Ovary (tissue), 10 donors: ENCODE measurements at places on chromosomes 4 and X. TPM values are rescaled to one million over a fixed set of nuclear protein-coding genes. Genes with fewer than 3 reads are reported as not detected.

- H3K36me3 ChIP-seq: no peaks in the 10 kb centered on the region
- DNase-seq: no peak
- no peak overlapping the region for H3K4me3 ChIP-seq
These were observed 4.9 kb downstream of the CDKN2AIP start for GRCh38 chr4:183449193-183449882.

- no peaks in the 10 kb centered on the region for H3K27me3 ChIP-seq
- H3K27ac ChIP-seq: no peak overlapping the region
- H3K4me1 ChIP-seq: no peaks in the 10 kb centered on the region
- no peaks in the 10 kb centered on the region for H3K36me3 ChIP-seq
- no peak overlapping the region for H3K4me3 ChIP-seq
These were observed 15.8 kb downstream of the TMEM31 start for GRCh38 chrX:103726477-103726876.

GRCh38 chrX:38106991-38107655 lies 100.8 kb downstream of the SYTL5 start:
- no peak for DNase-seq
- H3K36me3 ChIP-seq: no peaks in the 10 kb centered on the region
- no peak overlapping the region for H3K27ac ChIP-seq
- H3K4me3 ChIP-seq: no peak overlapping the region
- H3K4me1 ChIP-seq: no peaks in the 10 kb centered on the region

GRCh38 chr4:45331802-45332201 lies 605.4 kb upstream of the GNPDA2 start:
- no peaks in the 10 kb centered on the region for H3K36me3 ChIP-seq
- DNase-seq: no peak
- H3K27me3 ChIP-seq: no peaks in the 10 kb centered on the region
- H3K27ac ChIP-seq: no peak overlapping the region

DNA sequence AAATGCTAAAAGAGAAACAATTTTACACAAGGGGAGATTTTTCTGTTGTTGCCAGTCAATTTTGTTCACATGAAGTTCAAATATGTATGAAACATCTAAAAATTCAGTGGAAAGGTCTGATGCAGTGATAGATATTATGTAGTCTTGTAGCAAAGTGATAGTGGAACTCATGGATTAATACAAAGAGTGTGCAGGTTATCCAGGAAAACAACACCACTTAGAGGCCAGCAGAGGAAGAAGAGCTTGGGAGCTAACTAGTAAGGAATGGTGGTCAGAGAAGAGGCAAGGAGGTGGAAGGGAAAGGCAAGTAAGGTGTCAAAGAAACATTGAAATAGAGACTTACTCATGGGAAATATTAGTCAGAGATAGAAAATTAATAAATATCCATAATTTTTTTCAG lies 395.6 kb downstream of the MAPK10 start:
- no peak for DNase-seq
- H3K4me3 ChIP-seq: no peak overlapping the region
- no peaks in the 10 kb centered on the region for H3K4me1 ChIP-seq
- H3K27me3 ChIP-seq: no peaks in the 10 kb centered on the region
- H3K27ac ChIP-seq: no peak overlapping the region
- no peaks in the 10 kb centered on the region for H3K36me3 ChIP-seq

- no peaks in the 10 kb centered on the region for H3K27me3 ChIP-seq
- H3K36me3 ChIP-seq: no peaks in the 10 kb centered on the region
- H3K4me3 ChIP-seq: no peak overlapping the region
- DNase-seq: no peak
These were observed 590.7 kb upstream of the PITX2 start for GRCh38 chr4:111213531-111213930.

DNA sequence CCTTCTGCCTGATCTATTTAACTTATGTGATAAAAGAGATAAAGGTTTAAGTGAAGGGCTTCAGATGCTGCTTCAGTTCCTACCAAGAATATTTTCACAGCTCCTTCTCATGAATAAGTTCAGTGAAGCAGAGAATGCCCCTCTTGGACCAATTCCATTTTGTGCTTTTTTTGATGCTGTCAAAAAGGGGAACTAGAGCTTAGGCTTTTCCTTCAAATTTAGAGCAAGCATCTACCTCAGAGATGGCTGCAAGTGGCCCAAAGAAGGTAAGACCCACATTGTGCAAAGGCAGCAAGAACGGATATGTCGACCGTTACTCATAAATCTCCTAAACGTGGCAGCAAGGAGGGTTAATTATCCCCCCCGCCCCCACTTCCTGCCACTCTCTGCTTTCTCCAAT lies 4.5 kb downstream of the CHRDL1 start:
- no peak overlapping the region for H3K4me3 ChIP-seq
- no peaks in the 10 kb centered on the region for H3K36me3 ChIP-seq
- no peaks in the 10 kb centered on the region for H3K4me1 ChIP-seq
- H3K27me3 ChIP-seq: no peaks in the 10 kb centered on the region

DNA sequence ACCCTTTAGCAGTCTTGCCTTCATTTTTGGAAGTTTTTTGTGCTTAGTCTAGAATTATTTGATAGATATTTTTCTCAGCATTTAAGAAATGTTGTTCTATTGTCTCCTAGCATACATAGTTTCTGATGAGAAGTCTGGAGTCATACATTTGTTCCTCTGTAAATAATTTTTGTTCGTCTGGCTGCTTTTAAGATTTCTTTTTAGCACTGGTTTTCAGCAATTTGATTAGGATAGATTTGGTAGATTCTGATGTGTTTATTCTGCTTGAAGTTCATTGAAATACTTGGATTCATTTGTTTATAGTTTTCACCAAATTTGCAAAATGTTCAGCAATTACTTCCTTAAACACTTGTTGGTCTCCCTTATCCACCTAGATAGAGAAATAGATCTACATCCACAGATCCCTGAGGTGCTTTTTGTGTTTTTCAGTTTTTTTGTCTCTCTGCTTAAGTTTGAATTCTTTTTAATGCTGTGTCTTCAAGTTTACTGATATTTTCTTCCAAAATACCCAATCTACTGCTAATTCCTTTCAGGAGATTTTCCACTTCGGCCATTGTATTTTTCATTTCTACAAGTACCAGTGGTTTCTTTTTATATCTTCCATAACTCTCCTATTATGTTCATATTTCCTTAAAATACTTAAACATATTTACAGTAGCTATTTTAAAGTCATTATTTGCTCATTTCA lies 64.9 kb downstream of the ABLIM2 start:
- no peak for DNase-seq
- H3K4me1 ChIP-seq: no peaks in the 10 kb centered on the region
- H3K27me3 ChIP-seq: no peaks in the 10 kb centered on the region

GRCh38 chr4:68691186-68691585 lies 20.7 kb upstream of the UGT2B15 start:
- no peaks in the 10 kb centered on the region for H3K27me3 ChIP-seq
- no peaks in the 10 kb centered on the region for H3K36me3 ChIP-seq
- no peak overlapping the region for H3K4me3 ChIP-seq
- DNase-seq: no peak
- H3K4me1 ChIP-seq: no peaks in the 10 kb centered on the region
- no peak overlapping the region for H3K27ac ChIP-seq

DNA sequence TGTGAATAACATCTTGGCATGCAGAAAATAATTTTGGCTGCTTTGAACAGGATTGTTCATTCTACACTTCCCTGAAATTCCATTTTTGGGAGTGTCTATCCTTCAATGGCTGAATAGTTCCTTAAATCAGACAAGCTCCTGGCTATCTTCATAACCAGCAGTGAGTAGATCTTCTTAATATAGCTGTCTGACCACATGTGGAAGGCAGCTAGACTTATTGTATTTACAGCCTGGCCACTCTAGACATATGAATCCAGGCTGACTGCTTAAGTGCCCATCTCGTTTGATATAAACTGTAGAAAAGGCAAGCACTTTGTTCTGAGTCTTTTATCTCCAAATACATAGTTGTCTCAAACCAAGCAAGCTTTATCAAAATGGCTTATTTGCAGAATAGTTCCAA lies 40.0 kb downstream of the PWWP3B start:
- H3K27me3 ChIP-seq: no peaks in the 10 kb centered on the region
- no peaks in the 10 kb centered on the region for H3K4me1 ChIP-seq
- no peaks in the 10 kb centered on the region for H3K36me3 ChIP-seq
- no peak overlapping the region for H3K4me3 ChIP-seq

GRCh38 chr4:41185614-41186592 lies 28.4 kb downstream of the APBB2 start:
- no peaks in the 10 kb centered on the region for H3K27me3 ChIP-seq
- DNase-seq: no peak
- no peaks in the 10 kb centered on the region for H3K36me3 ChIP-seq
- H3K4me1 ChIP-seq: peaks cover 2% of the 10 kb centered on the region
- no peak overlapping the region for H3K4me3 ChIP-seq

- peaks cover 5% of the 10 kb centered on the region for H3K4me1 ChIP-seq
- no peak overlapping the region for H3K27ac ChIP-seq
- H3K4me3 ChIP-seq: peak overlapping the region; percentile 62
- H3K36me3 ChIP-seq: no peaks in the 10 kb centered on the region
- no peak for DNase-seq
These were observed 774 bp downstream of the ZCCHC4 start for GRCh38 chr4:25313201-25313895.

GRCh38 chr4:83114576-83114975 lies at the start of gene PLAC8:
Gene PLAC8 (minus strand): TSS chr4:83114729. CDS start chr4:83107921, 6,808 bp downstream.
- no peak for DNase-seq
- no peaks in the 10 kb centered on the region for H3K36me3 ChIP-seq
- H3K27me3 ChIP-seq: no peaks in the 10 kb centered on the region
- no peak within 1 kb of the TSS for H3K4me3 ChIP-seq

DNA sequence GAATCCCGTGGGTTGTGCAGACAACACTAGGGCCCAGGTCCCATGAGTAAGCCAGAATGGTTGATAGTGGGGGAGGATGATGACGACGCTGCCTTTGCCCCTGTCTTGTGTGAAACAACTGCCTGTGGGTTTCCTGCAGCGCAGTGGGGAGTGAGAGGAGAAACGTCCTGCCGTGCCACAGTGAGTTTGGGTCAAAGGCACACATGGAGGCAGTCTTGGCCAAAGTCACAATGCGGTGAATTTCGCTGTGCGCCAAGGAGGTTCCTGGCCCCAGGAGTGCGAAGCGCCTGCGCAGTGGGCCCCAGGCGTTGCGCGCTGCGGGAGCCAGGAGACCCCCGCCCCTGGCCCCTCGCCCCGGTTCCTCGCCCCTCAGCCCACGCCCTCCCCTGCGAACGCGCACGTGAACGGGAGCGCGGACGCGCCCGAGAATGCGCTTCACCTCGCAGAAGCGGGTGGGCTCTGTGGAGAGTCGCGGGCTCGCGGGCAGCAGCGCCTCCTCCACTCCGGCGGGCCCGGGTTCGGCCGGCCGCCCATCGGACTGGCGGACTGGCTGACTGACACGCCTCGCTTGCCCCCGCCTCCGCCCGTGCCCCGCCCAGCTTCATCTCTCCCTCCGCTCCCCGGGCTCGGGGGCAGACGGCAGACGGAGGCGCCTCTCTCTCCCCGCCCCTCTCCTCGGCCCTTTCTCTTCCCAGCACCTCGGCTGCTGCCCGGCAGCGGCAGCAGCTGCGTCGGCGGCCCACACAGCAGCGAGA lies at the start of gene NUDT10:
Gene NUDT10, plus strand, starts transcription at position 635 of the 755 bp plus-strand sequence. CDS start 144 bp downstream, outside the sequence.
- peak within 1 kb of the TSS; percentile 37 for H3K4me3 ChIP-seq
- no peaks in the 10 kb centered on the region for H3K4me1 ChIP-seq
- H3K27ac ChIP-seq: peak within 1 kb of the TSS; percentile 71
- H3K27me3 ChIP-seq: no peaks in the 10 kb centered on the region
- no peaks in the 10 kb centered on the region for H3K36me3 ChIP-seq
- peak; percentile 87 for DNase-seq

- H3K27ac ChIP-seq: no peak overlapping the region
- no peaks in the 10 kb centered on the region for H3K36me3 ChIP-seq
- no peaks in the 10 kb centered on the region for H3K27me3 ChIP-seq
These were observed 6.9 kb downstream of the FGA start for GRCh38 chr4:154583677-154584076.

DNA sequence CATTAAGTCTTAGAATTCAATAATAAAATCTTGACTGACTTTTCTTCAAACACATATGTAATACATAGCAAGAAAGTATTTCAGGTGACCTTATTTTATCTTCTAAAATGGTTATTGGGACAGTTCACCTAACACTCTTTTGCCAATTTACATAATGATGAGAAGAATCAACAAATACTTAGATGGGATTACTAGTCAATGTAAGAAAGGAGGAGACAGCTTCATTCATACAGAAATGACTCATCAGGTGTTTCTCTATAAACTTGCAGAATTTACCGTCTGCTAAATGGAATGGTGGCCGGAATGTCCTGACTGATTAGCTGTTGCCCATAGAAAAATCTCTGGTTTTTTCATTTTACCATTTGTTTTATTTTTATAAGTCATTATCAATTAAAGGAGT lies 115.0 kb upstream of the ETNPPL start:
- H3K4me1 ChIP-seq: no peaks in the 10 kb centered on the region
- no peak overlapping the region for H3K4me3 ChIP-seq
- H3K36me3 ChIP-seq: no peaks in the 10 kb centered on the region
- no peak for DNase-seq

DNA sequence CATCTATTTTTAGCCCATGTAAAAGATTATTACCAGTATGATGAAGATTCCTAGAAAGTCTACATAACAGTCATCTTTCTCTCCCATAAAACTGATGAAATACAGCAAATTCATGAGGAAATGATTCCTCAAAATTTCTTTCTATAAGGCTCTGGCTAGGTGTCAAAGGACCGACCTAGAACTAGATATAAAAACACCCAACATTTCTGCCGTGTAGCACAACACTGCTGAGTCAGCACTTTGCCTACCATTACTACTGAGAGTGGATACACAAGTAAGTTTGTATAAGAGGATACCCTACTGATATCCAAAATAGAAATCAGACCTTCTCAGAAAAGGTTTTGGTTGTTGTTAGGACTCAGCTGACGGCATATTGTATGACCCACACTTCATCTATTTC lies 24.7 kb downstream of the TMEM47 start:
- no peak for DNase-seq
- H3K27ac ChIP-seq: no peak overlapping the region
- H3K4me1 ChIP-seq: no peaks in the 10 kb centered on the region
- H3K27me3 ChIP-seq: no peaks in the 10 kb centered on the region

GRCh38 chr4:154497889-154498288 lies 6.3 kb upstream of the DCHS2 start:
- no peak overlapping the region for H3K27ac ChIP-seq
- no peak for DNase-seq
- H3K4me3 ChIP-seq: no peak overlapping the region
- no peaks in the 10 kb centered on the region for H3K27me3 ChIP-seq
- no peaks in the 10 kb centered on the region for H3K4me1 ChIP-seq

GRCh38 chr4:98493296-98493695 lies 165.1 kb downstream of the TSPAN5 start:
- no peak for DNase-seq
- peaks cover 13% of the 10 kb centered on the region for H3K4me1 ChIP-seq
- H3K4me3 ChIP-seq: no peak overlapping the region
- no peaks in the 10 kb centered on the region for H3K36me3 ChIP-seq

- no peaks in the 10 kb centered on the region for H3K4me1 ChIP-seq
- no peak overlapping the region for H3K27ac ChIP-seq
- no peak overlapping the region for H3K4me3 ChIP-seq
These were observed 20.1 kb upstream of the SLC34A2 start for GRCh38 chr4:25635501-25635900.

GRCh38 chrX:37468124-37468739 lies 103.2 kb upstream of the LANCL3 start:
- H3K27me3 ChIP-seq: no peaks in the 10 kb centered on the region
- H3K4me1 ChIP-seq: no peaks in the 10 kb centered on the region
- no peaks in the 10 kb centered on the region for H3K36me3 ChIP-seq
- DNase-seq: no peak
- H3K4me3 ChIP-seq: no peak overlapping the region

GRCh38 chr4:6493658-6494304 lies 21.4 kb upstream of the PPP2R2C start:
- no peaks in the 10 kb centered on the region for H3K36me3 ChIP-seq
- no peak for DNase-seq
- no peaks in the 10 kb centered on the region for H3K27me3 ChIP-seq
- no peak overlapping the region for H3K27ac ChIP-seq

The MXRA5 gene
- 5.3 TPM for total RNA-seq

The NEXMIF gene
- total RNA-seq: 2.2 TPM

The PNMA6F gene
- not detected for total RNA-seq

The SYP gene
- 2.9 TPM for total RNA-seq

The CT83 gene
- total RNA-seq: not detected

The RNF175 gene
- not detected for total RNA-seq

The NMU gene
- not detected for total RNA-seq

The CTSO gene
- total RNA-seq: 17.0 TPM
